ENCODE measurements at places on chromosomes 11 and 22. TPM values are rescaled to one million over a fixed set of nuclear protein-coding genes. Genes with fewer than 3 reads are reported as not detected.

ESAM gene
- total RNA-seq: 50.2 TPM

OR5AR1 gene
- total RNA-seq: not detected

A4GALT gene
- total RNA-seq: 89.3 TPM

E2F8 gene
- total RNA-seq: 4.4 TPM

- no peak overlapping the region for H3K4me3 ChIP-seq
- H3K36me3 ChIP-seq: no peaks in the 10 kb centered on the region
- DNase-seq: no peak
- no peaks in the 10 kb centered on the region for H3K27me3 ChIP-seq
Observed at GRCh38 chr11:130636722-130637464, 188.4 kb downstream of the ADAMTS15 start.

DNA sequence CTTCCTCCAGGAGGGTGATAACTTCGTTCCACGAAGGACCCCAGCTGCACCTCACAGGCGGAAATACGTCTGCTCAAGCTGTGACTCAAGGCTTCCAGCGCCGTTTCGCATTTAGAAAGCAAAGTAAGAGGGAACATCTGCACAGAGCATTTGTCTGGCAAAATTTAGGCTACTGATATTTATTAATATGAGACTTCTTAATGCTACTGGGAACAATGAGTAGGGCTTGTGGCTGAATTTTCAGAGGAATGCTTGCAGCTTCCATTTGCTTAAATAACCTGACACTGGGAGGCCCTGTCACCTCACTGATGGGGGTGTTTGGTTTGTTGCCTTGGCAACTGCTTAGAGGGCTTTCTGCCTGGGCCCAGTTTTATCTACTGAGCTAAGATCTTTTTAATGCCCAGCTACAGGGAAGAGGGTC lies 14.7 kb upstream of the ST14 start:
- H3K27ac ChIP-seq: no peak overlapping the region
- peaks cover 64% of the 10 kb centered on the region for H3K36me3 ChIP-seq
- H3K4me3 ChIP-seq: no peak overlapping the region
- DNase-seq: no peak
- H3K27me3 ChIP-seq: no peaks in the 10 kb centered on the region
- peaks cover 65% of the 10 kb centered on the region for H3K4me1 ChIP-seq

FAM111B gene
- 0.15 TPM for total RNA-seq

- H3K4me1 ChIP-seq: peaks cover 13% of the 10 kb centered on the region
- no peak overlapping the region for H3K4me3 ChIP-seq
- H3K36me3 ChIP-seq: peaks cover 100% of the 10 kb centered on the region
- no peak overlapping the region for H3K27ac ChIP-seq
Observed at GRCh38 chr22:29351042-29351441, 35.5 kb upstream of the RASL10A start.

DNA sequence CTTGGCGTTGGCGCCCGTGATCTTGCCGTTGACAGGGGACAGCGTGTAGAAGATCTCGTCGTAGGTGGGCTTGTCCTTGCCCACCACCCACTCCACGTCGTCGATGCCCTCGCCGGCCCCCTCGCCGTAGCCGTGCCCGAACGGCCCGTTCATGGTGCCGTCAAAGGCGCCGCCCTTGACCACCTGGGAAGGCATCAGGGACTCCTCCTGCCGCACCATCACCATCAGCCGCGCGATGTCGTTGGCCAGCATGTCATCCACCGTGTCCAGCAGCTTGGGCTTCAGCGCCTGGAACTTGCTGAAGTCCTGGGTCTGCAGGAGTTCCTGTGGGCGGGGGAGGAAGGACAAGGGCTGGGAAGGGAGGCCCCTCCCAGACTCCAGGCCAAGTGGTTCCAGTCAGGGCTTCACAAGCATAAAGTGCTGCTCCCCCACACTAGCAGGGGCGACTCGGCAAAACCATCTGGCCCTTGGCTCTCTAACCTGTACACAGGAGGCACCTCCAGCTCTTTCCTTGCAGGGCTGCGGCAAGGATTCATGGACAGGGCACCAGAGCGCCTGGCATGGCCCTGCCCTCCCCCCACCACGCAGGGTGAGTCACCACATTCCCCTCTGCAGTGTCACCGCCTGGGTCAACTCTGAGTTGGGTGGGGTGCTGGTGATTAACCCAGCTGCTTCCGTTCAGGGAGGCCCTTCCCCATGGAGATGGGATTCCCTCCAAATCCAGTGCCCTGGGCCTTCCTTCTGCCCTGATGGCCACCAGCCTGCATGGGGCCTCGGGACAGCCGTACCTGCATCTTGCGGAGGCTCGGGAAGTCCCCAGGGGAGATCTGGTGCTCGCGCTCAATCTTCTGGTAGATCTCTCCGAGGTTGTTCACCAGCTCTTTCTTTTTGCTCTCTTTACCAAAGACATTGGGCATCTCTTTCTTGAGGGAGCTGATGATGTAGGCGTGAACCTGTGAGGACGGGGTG lies 10.4 kb upstream of the CDC42BPG start:
- peak overlapping the region; percentile 20 for H3K4me3 ChIP-seq
- H3K36me3 ChIP-seq: peaks cover 52% of the 10 kb centered on the region
- DNase-seq: peak; percentile 80
- no peaks in the 10 kb centered on the region for H3K27me3 ChIP-seq
- H3K4me1 ChIP-seq: peaks cover 100% of the 10 kb centered on the region
- H3K27ac ChIP-seq: peak overlapping the region; percentile 96

B3GAT1 gene
- 0.28 TPM for total RNA-seq

SLC25A1 gene
- total RNA-seq: 29.1 TPM

DNA sequence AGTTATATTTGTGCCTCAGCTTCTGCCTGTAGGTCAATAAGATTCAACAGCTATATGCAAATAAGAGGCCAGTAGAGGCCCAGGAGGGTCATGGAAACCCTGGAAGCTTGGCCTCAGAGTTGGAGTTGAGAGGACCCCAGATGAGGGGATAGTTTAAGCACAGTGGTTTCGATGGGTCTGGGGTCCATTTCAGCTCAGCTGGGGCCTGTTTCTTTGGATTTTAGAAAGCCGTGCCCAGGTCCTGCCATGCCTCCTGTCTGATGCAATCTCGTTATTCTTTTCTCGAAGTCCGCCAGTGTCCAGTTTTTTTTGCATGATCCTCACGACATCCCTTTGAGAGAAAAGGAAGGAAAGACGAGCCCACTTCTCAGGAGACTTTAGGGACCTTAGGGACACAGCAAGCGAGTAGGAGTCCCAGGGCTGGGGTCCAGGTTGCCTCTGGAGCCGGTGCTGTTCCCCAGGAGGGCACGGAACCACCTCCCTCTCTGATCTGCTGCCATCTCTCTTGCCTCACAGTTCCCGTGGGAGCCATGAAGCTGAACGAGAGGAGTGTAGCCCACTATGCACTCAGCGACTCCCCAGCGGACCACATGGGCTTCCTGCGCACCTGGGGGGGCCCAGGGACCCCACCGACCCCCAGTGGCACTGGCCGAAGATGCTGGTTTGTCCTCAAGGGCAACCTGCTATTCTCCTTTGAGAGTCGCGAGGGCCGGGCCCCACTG lies 2.6 kb upstream of the SMDT1 start:
- no peaks in the 10 kb centered on the region for H3K36me3 ChIP-seq
- H3K4me1 ChIP-seq: peaks cover 42% of the 10 kb centered on the region
- no peak overlapping the region for H3K4me3 ChIP-seq
- no peak for DNase-seq
- no peaks in the 10 kb centered on the region for H3K27me3 ChIP-seq

UBQLN3 gene
- not detected for total RNA-seq

GRCh38 chr22:49294656-49295464 lies 532.8 kb downstream of the BRD1 start:
- H3K4me1 ChIP-seq: no peaks in the 10 kb centered on the region

- peak; percentile 52 for DNase-seq
- peak within 1 kb of the TSS; percentile 42 for H3K4me3 ChIP-seq
- H3K4me1 ChIP-seq: peaks cover 22% of the 10 kb centered on the region
- peaks cover 9% of the 10 kb centered on the region for H3K27me3 ChIP-seq
Observed at GRCh38 chr11:74311352-74311926, at the start of gene P4HA3. Gene P4HA3, minus strand, starts transcription at chr11:74311640. Its CDS starts 29 bp downstream, at chr11:74311611.

GRCh38 chr22:33600113-33600512 lies 320.2 kb downstream of the LARGE1 start:
- no peaks in the 10 kb centered on the region for H3K36me3 ChIP-seq
- no peaks in the 10 kb centered on the region for H3K27me3 ChIP-seq
- no peak for DNase-seq
- H3K4me3 ChIP-seq: no peak overlapping the region

BARX2 gene
- not detected for total RNA-seq

- H3K27ac ChIP-seq: peak overlapping the region; percentile 48
- H3K36me3 ChIP-seq: peaks cover 44% of the 10 kb centered on the region
- H3K4me3 ChIP-seq: no peak overlapping the region
- H3K27me3 ChIP-seq: no peaks in the 10 kb centered on the region
- peaks cover 22% of the 10 kb centered on the region for H3K4me1 ChIP-seq
Observed at GRCh38 chr22:17842386-17842785, 68.1 kb upstream of the BID start.

LMNTD2 gene
- 0.59 TPM for total RNA-seq

GRCh38 chr11:69241075-69241740 lies 52.7 kb upstream of the MYEOV start:
- H3K36me3 ChIP-seq: no peaks in the 10 kb centered on the region
- no peak overlapping the region for H3K27ac ChIP-seq
- no peak overlapping the region for H3K4me3 ChIP-seq

OR5P2 gene
- not detected for total RNA-seq

KLHL35 gene
- 0.81 TPM for total RNA-seq

DNA sequence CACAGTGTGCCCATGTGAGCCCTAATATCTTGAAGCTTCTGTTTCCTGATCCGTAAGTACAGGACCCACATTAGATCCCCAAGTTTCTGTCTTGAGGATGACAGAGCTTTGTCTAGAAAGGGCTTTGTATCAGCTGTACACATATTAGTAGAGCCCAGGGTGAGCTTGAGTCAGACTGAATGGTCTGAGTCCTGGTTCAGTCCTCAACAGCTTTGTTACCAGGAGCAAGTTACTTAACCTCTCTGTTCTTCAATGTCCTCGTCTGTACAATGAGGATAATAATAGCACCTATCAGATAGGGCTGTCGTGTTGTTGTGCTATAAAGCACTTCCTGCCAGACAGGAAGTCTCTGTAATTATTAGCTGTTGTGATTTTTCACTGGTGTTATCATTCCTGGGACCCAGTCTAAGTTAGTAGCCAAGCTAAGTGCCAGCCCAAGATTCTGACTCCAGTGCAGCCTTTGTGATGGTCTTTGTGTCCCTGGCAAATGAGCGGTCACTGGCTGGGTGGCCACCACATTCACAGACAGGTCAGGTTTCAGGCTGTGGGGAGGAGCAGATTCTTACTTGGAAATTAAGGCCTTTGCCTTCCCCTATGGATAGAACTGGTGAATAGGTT lies 6.8 kb downstream of the TOM1 start:
- H3K4me3 ChIP-seq: no peak overlapping the region
- H3K27me3 ChIP-seq: no peaks in the 10 kb centered on the region
- H3K27ac ChIP-seq: peak overlapping the region; percentile 53
- no peak for DNase-seq
- no peaks in the 10 kb centered on the region for H3K36me3 ChIP-seq
- H3K4me1 ChIP-seq: peaks cover 81% of the 10 kb centered on the region

GRCh38 chr11:31246451-31247165 lies 122.9 kb downstream of the DCDC1 start:
- H3K27me3 ChIP-seq: no peaks in the 10 kb centered on the region
- no peak for DNase-seq
- peaks cover 11% of the 10 kb centered on the region for H3K4me1 ChIP-seq
- H3K4me3 ChIP-seq: no peak overlapping the region
- no peaks in the 10 kb centered on the region for H3K36me3 ChIP-seq

Measured in heart right ventricle (tissue), 16 donors.